ENCODE measurements at places on chromosomes 4 and X. TPM values are rescaled to one million over a fixed set of nuclear protein-coding genes. Genes with fewer than 3 reads are reported as not detected.
A peak's percentile ranks its signal among the peaks of the same experiment; 100 is the strongest.

GRCh38 chr4:105191621-105192210 is 45.0 kb downstream of the TET2 start:
- H3K4me1 ChIP-seq = peaks cover 7% of the 10 kb centered on the region
- no peak for DNase-seq
- H3K4me3 ChIP-seq = no peak overlapping the region
- no peak overlapping the region for H3K27ac ChIP-seq
- no peaks in the 10 kb centered on the region for H3K27me3 ChIP-seq
- peaks cover 10% of the 10 kb centered on the region for H3K36me3 ChIP-seq

TMEM47 gene
- total RNA-seq = 42.6 TPM

DNA sequence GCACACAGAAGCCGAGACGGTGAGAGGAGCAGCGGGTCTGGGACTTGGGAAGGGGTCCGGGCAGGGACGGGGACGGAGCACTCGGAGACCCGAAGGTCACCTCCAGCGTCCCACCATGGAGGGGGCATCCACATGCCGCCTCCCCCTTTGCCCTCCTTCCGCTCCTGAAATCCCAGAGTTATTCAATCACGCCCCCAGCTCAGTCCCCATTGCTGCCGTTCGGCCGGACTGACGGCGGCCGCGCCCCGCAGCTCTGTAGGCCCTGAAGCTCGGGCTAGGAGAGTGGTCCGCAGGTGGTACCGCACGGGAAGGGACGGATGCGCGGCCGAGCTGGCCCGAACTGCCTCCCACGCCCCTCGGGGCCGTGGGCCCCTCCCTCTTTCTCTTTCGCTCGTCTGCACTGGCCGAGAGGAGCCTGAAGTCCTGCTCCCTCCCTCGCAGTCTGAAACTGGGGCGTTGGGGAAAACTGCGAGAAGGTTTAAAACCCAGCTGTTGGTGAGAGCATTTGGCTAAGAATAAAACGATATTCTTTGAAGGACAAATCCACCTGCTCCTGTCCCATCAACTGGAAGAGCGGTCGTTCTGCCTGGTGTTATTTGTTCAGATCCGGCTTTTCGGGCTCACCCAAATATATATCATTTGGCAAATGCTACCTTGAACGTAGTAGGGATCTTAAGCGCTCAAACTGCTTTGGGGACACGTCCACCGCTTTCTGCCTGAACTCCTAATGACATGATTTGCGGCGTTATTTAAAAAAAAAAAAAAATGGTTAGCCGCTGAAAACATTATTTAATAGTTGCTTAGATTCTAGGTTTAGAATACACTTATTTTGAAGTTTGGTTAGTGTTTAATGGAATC is 719 bp downstream of the USO1 start:
- H3K4me3 ChIP-seq = peak overlapping the region; percentile 95
- peaks cover 13% of the 10 kb centered on the region for H3K4me1 ChIP-seq
- DNase-seq = peak; percentile 81
- no peaks in the 10 kb centered on the region for H3K27me3 ChIP-seq

DNA sequence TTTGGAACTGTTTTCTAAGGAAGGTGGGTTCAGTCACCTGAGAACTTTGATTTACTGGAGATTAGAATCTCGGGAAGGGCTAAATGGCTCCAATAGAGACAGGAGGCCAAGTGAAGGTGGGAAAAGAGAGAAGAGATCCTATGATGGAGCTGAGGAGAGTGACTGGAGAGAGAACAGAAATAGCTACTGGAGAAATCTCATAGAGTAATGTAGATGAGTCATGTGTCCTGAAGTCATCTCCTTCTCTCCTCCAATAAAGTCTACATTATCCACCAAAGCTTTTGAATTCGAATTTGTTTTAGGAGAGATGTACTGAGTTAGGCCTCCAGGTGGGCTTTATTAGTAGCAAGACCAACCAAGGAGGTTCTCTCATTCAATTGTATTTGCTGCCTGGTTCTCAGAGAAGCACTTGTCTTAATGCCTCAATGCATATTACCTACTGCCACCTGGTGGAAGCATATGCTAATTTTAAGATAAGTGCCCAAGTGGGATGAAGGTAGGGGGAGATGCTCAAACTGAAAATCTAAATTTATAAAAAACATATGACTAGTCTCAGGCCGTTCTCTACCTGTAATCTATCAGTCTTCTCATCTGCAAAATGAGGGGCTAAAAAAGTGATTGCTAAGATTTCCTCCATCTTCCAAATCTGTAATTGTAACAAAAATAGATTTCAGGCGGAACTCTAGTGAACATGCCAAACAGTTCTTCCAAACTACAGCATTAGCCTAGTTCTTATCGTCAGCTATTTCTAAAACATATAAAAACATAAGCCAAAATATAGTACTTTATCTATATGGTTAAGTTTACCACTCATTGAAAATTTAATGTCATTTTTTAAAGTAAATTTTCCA is 24.4 kb downstream of the TXK start:
- DNase-seq = peak; percentile 72
- H3K27ac ChIP-seq = no peak overlapping the region
- no peak overlapping the region for H3K4me3 ChIP-seq

CFAP47 gene
- total RNA-seq = 21.0 TPM

RAB9B gene
- 3.3 TPM for total RNA-seq

CASP3 gene
- total RNA-seq = 30.4 TPM

NLRP2B gene
- total RNA-seq = not detected

- DNase-seq = no peak
- H3K4me3 ChIP-seq = no peak overlapping the region
- H3K27ac ChIP-seq = no peak overlapping the region
- no peaks in the 10 kb centered on the region for H3K36me3 ChIP-seq
- no peaks in the 10 kb centered on the region for H3K4me1 ChIP-seq
Measured at GRCh38 chr4:159484864-159485263, 382.0 kb downstream of the RAPGEF2 start.

ZNF182 gene
- total RNA-seq = 9.5 TPM

DNA sequence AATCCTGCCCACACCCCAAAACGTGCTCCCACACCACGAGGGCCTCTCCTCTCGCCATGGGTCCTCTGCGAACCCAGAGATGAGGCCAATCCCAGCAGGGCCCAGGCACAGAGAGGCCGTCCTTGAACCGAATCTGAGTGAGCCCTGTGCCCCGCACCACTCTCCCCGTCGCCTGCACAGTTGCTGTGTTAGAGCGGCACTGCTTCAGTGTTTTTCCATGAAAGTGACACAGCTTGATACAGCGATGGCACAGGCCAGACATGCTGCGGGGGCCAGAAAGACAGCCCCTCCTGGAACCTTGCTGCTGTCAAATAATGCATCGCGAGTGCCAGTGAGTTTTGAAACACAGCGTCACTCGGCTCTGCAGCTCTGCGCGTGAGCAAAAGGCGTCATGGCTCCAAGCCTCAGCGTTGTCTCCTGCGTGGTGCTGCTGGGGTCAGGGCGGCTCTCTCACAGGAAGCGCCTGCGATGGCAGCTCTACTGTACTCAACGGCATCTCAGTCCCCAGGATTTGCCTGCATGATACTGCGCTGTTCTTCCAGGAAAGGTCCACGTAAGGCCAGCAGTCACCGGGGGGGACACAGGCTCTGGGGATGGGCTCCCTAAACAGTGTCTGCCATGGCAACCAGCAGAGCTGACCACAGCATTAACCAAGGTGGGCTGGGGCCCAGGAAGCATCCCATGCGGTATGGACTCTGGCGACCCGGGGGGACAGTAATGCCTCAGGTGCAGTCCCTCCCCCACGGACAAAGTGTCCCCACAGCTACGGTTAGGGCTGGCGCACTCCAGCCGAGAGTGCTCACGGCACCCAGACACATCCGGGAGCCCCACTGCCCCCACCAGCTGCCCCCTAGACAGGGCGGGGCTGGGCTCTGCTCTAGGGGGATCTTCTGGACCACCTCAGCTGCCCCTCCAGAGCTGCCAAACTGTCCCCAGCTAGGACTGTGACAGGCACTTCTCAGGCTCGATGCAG is 63.1 kb downstream of the ACOX3 start:
- H3K36me3 ChIP-seq = peaks cover 6% of the 10 kb centered on the region
- H3K27me3 ChIP-seq = no peaks in the 10 kb centered on the region
- H3K4me3 ChIP-seq = no peak overlapping the region
- H3K4me1 ChIP-seq = no peaks in the 10 kb centered on the region
- H3K27ac ChIP-seq = no peak overlapping the region

FGB gene
- 0.28 TPM for total RNA-seq

PPEF2 gene
- total RNA-seq = not detected

DUSP9 gene
- 0.55 TPM for total RNA-seq

DNA sequence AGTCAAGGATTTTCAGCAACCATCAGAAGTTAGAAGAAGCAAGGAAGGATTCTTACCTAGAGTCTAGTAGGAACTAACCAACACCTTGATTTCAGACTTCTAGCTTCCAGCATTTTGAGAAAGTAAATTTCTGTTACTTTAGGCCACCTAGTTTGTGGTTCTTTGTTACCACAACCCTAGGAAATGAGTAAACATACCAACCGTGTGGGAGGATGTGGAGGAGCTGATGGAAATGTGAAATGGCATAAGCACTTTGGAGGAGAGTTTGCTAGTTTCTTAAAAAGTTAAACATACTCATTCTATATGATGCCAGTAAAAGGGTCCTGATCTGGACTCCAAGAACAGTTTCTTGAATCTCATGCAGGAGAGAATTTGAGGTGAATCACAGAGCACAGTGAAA is 679.4 kb downstream of the PDHA2 start:
- H3K27me3 ChIP-seq = peaks cover 30% of the 10 kb centered on the region
- no peak overlapping the region for H3K27ac ChIP-seq
- no peak for DNase-seq
- H3K36me3 ChIP-seq = no peaks in the 10 kb centered on the region
- no peak overlapping the region for H3K4me3 ChIP-seq
- H3K4me1 ChIP-seq = no peaks in the 10 kb centered on the region

DNA sequence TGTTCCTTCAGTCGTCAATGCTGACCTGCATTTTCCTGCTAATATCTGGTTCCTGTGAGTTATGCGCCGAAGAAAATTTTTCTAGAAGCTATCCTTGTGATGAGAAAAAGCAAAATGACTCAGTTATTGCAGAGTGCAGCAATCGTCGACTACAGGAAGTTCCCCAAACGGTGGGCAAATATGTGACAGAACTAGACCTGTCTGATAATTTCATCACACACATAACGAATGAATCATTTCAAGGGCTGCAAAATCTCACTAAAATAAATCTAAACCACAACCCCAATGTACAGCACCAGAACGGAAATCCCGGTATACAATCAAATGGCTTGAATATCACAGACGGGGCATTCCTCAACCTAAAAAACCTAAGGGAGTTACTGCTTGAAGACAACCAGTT is 12.6 kb downstream of the TLR8 start:
- H3K4me1 ChIP-seq = no peaks in the 10 kb centered on the region
- no peak overlapping the region for H3K4me3 ChIP-seq
- no peaks in the 10 kb centered on the region for H3K36me3 ChIP-seq
- H3K27me3 ChIP-seq = peaks cover 6% of the 10 kb centered on the region
- no peak for DNase-seq
- H3K27ac ChIP-seq = no peak overlapping the region

HGFAC gene
- 0.28 TPM for total RNA-seq

DNA sequence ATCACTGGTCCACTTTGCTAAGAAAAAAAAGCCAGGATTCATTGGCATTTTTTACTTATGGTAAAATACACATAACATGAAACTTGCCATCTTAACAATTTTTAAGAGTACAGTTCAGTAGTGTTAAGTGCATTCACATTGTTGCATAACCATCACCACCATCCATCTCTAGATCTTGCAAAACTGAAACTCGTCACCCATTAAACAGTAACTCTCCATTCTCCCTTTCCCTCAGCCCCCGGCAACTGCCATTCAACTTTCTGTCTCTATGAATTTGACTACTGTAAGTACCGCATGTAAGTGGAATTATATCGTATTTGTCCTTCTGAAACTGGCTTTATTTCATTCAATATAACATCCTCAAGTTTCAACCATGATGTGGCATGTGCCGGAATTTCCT is 56.3 kb upstream of the LNX1 start:
- H3K27ac ChIP-seq = no peak overlapping the region
- no peaks in the 10 kb centered on the region for H3K36me3 ChIP-seq
- H3K4me1 ChIP-seq = peaks cover 2% of the 10 kb centered on the region

DNA sequence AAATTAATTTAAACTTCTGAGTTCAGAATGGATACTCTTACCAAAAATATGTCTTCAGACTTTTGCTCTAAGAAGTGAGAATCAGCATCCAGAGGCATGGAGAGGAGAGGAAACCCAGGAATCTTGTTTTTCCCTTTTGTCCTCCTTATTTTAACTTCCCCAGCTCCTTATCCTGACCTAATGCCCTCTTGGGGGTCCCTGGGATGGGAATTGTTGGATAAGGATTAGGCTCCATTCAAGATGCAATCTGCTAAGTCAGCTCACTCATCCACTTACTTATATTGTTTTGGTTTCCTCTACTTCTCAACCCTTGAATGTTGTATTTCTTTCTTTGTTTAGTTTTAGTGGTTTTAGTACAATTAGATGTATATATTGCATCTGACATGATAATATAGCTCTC is 208.4 kb upstream of the PCDH7 start:
- DNase-seq = no peak
- H3K27me3 ChIP-seq = no peaks in the 10 kb centered on the region
- H3K4me3 ChIP-seq = no peak overlapping the region
- no peaks in the 10 kb centered on the region for H3K4me1 ChIP-seq
- H3K27ac ChIP-seq = no peak overlapping the region
- no peaks in the 10 kb centered on the region for H3K36me3 ChIP-seq

DNA sequence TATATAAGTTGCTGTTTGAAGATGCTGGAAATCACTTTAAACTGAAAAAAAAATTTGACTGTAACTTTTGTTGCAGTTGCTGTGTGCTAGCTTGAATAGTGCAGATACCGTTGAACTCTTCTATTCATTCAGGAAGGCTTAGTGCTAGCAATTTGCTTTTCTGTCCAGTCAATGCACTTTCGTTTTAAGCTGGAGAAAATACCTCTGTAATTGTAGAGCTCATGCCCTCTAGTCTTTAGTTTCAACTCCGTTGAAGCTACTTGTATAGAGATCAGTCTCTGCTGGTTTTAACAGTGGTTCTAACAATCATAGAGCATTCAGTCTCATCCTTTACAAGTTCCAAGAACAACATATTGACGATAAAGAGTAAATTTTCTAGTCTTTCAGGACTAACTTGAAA is 49.0 kb upstream of the TRPC3 start:
- no peak for DNase-seq
- H3K4me3 ChIP-seq = no peak overlapping the region
- no peaks in the 10 kb centered on the region for H3K27me3 ChIP-seq
- no peaks in the 10 kb centered on the region for H3K36me3 ChIP-seq
- no peaks in the 10 kb centered on the region for H3K4me1 ChIP-seq

SSX2 gene
- total RNA-seq = not detected

DNA sequence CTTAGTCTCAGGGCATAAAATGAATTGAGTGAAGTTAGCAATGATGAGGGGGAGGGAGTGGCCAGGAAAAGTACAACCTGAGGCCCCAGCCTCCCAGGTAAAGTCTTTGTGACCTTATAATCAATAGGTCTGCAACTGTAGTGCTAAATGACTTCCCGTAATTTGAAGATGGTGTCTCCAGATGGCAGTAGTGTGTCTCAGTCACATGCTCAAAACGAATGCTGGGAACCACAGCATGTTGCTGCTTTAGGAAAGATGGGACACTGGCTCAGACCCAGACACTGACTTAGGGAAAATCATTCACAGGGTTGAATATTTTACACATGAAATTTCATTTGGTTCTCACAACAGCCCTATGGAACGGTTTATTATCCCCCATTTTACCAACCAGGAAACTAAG is 10.3 kb downstream of the SRPX2 start:
- peaks cover 10% of the 10 kb centered on the region for H3K4me1 ChIP-seq
- no peaks in the 10 kb centered on the region for H3K36me3 ChIP-seq
- peaks cover 14% of the 10 kb centered on the region for H3K27me3 ChIP-seq
- H3K27ac ChIP-seq = no peak overlapping the region

GRCh38 chrX:151982222-151982621 is 7.7 kb upstream of the GABRE start:
- H3K4me3 ChIP-seq = no peak overlapping the region
- peak; percentile 19 for DNase-seq
- H3K36me3 ChIP-seq = no peaks in the 10 kb centered on the region

SUPT20HL2 gene
- total RNA-seq = not detected

PABPC4L gene
- 0.67 TPM for total RNA-seq

Data from lung (tissue), 17 donors.